ENCODE measurements at places on chromosomes 7 and 10. TPM values are rescaled to one million over a fixed set of nuclear protein-coding genes. Genes with fewer than 3 reads are reported as not detected.

The SPDYE9 gene
- total RNA-seq = not detected

The ANKRD22 gene
- total RNA-seq = not detected

The TRIM74 gene
- total RNA-seq = 1.5 TPM

The WNT8B gene
- 0.27 TPM for total RNA-seq

The ANKRD61 gene
- total RNA-seq = 0.18 TPM

The NEUROG3 gene
- total RNA-seq = not detected

The CHAT gene
- total RNA-seq = not detected

The HMX2 gene
- total RNA-seq = not detected

Measured in T-helper 2 cell treated with Interferon-gamma antibody and Interleukin-4, amounts not matched to agents 100 ng/mL and 5 ng/mL, for 36 hours (primary cell).